ENCODE measurements at places on chromosomes 7 and 10.

GRCh38 chr10:102324061-102324460 lies 71.4 kb upstream of the NFKB2 start:
- DNase-seq: no peak

- DNase-seq: no peak
These were observed 68.7 kb downstream of the GNA12 start for GRCh38 chr7:2775376-2775775.

GRCh38 chr10:71187600-71187999 lies 24.8 kb upstream of the UNC5B start:
- no peak for DNase-seq

- DNase-seq: no peak
These were observed 4.6 kb upstream of the INPP5A start for GRCh38 chr10:132532749-132533560.

DNA sequence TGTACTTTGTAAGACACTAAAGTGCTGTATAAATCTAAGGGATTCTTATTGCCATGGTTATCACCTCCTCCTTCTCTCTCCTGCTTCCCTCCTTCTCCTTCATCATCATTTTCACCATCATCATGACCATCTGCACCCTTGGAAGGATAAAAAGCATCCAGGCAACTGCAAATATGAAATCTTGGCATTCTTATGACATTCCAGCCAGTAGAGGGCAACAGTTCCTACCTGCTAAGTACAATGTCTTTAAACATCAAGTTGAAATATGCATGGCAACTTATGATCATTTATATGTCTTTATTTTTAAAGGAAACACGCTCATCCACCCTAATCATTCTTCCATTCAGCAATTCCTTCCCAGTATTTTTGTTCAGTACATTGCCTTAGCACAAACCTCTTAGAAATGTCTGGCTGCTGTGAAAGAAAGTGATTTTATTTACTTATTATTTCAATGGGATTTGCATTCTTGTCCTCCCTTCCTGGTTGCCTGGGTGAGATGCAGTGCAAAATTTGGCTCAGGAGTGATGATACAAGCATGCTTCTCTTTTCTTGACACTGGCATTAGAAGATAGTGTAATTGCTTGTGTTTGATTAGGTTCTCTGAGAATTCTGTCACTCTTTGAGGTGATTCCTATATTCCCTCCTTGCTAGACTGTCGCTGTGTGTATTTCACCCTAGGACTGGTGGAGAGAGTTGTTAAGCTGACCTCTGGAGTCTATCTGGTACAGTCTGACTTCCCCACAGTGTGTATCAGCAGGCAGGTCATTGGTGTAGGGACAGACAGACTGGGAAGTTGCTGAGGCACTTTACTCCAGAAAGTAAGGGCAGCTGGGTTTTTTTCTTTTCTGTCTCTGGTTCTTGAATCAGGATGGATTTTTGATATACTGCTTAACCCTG lies 188.5 kb upstream of the BMPER start:
- no peak for DNase-seq

GRCh38 chr10:2760736-2761135 lies 306.6 kb upstream of the PFKP start:
- no peak for DNase-seq

GRCh38 chr10:116761883-116762282 lies 19.5 kb upstream of the HSPA12A start:
- no peak for DNase-seq

DNA sequence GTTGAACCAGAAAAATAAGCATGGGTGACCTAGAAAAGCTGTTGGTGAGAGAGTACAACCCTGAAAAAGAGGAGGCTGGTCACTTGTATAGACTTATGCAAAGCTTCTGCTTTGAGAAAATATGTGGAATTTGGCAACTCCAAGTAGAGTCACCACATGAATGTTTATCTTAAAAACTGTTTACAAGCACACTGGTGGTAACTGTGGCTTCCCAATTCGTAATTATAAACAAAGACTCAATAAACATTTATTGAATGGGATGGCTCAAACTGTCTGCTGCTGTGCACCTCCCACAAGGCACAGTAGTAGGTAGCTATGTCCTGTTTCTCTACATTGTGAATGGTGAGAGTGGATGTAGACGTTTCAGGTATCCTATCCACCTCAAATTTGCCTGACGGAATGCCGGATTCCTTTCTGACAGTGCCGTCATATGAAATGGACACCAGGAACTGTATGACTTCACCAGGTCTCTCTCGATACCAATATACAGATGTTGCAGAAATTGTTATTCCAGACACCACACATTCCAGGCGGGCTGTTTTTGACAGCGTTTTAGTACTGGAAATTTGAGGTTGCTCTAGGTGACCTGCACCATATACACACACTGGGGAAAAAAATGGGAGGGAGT lies 43.4 kb upstream of the TARP start:
- no peak for DNase-seq

- DNase-seq: no peak
These were observed 740 bp downstream of the HTR7 start for GRCh38 chr10:90856964-90857634.

- peak; percentile 42 for DNase-seq
These were observed 29.3 kb upstream of the SH3PXD2A start for GRCh38 chr10:103884681-103885139.

DNA sequence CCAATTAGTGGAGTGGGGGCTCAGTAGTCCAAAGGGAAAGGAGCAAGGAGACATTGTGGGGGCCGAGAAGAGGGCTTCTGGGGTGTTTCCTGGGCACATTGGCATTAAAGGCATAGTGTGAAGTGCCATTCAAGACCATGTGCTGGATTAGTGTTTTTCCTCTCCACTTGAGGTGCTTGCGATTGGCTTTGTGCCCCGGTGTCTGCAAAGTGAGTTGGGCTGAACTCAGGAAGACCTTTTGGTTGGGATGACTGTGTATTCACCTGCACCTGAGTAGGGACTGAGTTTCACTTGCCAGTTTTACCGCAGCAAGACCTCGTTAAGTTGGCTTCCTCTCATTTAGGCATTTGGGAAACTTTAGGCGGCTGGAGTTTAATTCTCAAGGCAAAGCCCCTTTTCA lies 73.0 kb downstream of the TCF7L2 start:
- no peak for DNase-seq

DNA sequence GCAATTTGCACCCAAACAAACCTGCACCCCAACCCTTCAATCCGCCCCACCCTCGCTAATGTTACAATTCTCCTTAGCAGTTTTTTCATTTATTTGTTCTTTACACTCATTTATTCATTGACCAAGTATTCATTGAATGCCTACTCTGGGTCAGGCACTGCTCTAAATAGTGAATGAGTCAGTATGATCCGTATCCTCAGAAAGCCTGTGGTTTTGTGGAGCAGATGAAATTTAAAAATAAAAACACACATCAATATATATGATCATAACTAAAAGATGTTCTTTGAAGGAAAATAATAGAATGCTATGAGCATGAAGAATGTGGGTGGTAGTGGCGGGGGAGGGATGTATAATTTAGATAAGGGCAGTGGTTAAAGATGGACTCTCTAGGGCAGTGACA lies 13.3 kb downstream of the IFIT5 start:
- no peak for DNase-seq

DNA sequence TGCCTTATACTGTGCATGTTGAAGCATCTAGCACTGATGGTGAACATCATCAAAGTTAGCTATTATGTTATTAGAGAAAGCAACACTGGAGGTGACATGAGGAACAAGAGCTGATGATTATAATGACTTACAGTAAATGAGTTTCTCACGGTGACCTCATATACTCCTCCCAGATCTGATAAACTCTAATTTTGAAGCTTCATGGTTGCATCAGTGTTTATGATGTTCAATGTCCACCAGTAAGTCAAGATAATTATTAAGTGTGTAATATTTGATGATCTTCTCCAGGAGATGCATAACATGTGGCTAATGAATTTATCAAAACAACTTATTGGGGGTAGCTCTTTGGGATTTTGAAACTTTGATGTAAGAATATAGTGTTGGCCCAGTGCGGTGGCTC lies 27.5 kb downstream of the MGAM2 start:
- no peak for DNase-seq

DNA sequence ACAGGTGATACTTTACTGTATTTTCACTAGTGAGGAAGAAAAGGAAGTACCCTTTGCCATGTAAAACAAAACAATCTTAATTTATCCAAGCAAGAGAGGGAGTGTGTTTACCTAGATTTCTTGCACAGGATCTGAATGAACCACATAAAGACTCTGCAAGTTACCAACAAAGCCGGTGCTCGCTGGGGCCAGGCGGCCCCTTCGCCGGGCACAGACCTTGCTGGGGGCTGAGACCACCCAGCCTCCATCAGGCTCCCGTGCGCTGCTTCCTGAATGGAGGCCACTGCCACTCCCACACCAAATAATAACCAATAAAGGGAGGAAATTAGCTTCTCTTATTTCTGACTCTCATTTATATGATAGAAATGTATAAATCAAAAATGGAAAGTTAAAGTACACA lies 625.0 kb upstream of the ADARB2 start:
- no peak for DNase-seq

DNA sequence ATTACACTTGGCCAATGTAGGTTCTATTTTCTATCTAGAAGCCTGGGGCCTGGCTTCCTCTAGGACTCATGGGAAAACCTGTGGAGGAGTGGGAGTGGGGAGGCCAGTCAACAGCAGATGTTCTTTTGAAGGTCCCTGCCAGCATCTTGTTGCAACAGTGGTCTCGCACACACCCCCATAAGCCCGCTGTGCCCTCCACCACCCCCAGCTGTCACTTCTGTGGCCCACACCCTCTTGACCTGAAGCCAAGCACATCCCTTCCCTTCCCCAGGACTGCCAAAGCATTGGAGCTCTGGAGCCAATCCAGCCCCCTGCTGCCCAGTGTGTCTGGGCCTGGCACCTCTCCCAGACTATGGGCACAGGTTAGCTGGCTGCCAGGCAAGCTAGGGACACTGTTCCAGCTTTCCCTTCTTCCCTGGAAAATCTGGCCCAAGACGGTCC lies 1.9 kb upstream of the STX1A start:
- DNase-seq: peak; percentile 49

GRCh38 chr7:100380196-100380595 lies 6.9 kb downstream of the PILRA start:
- DNase-seq: no peak
